ENCODE measurements at places on chromosomes 2 and 18.

DNA sequence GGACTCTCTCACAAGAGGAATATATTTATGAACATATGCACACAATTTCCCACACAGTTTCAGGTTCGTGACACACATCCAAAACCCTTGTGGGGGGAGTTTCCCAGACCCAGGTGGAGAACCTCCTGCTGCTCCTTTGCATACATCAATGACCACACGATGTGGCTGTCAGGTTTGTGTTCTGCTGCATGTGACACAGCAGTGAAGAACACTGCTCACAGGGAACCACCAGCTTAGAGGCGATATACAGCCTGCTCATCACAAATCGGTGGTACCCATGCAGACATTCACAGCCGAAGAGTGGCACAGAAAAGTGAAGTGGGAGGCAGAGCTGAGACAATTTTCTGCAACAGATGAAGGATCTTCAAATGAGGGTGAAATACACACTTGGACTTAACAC is 175.6 kb upstream of the ZFP36L2 start:
- DNase-seq: no peak

GRCh38 chr2:74540291-74540690 is 10.6 kb downstream of the HTRA2 start:
- no peak for DNase-seq

- DNase-seq: no peak
Measured at GRCh38 chr2:174868878-174869277, 104.6 kb upstream of the CHRNA1 start.

GRCh38 chr18:2139691-2140090 is 431.6 kb downstream of the METTL4 start:
- DNase-seq: no peak
